ENCODE measurements at places on chromosomes 2 and 18.

DNA sequence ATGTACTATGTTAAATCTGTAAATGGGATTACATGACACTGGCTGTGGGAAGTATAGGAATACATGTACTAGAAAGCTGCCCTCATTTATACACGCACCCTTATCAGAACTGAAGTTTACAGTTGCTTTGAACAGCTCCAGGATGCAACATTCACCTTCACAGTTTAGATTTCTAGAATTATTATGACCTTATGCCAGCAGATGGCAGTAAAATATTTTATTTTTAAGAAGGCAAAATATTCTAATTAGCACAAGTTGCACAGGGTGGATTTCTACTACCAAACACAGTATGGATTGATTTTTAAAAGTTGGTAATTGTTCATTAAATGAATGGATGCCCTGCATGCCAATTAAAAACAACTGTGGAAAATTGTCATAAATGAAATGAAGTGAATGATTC lies 670.4 kb downstream of the KCNJ3 start:
- no peak overlapping the region for H3K27ac ChIP-seq
- no peaks in the 10 kb centered on the region for H3K27me3 ChIP-seq
- no peaks in the 10 kb centered on the region for H3K36me3 ChIP-seq
- H3K4me3 ChIP-seq = no peak overlapping the region
- no peaks in the 10 kb centered on the region for H3K4me1 ChIP-seq
- DNase-seq = no peak

- H3K36me3 ChIP-seq = no peaks in the 10 kb centered on the region
- DNase-seq = peak; percentile 63
- H3K27ac ChIP-seq = no peak overlapping the region
- H3K4me3 ChIP-seq = no peak overlapping the region
- no peaks in the 10 kb centered on the region for H3K4me1 ChIP-seq
Measured at GRCh38 chr2:23330214-23330613, 54.8 kb upstream of the KLHL29 start.

DNA sequence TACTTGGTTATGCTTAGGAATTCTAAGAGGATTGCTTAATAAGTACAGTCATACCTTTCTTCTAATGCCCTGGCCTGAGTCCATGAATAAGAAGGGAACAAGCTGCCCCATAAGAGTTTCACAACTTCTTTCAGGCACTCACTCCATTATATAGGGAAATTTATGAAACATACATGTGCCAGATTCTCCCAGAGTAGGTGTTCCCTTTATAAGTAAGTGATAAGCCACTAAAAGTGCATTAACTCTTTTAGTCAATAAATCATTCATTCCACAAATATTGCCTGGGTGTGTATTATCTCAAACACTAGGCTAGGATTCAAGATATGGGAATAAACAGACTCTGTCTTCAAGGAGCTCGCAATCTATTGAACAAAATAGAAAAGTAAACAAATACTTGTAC lies 84.5 kb upstream of the RBBP8 start:
- no peak overlapping the region for H3K27ac ChIP-seq
- no peak for DNase-seq
- no peaks in the 10 kb centered on the region for H3K36me3 ChIP-seq
- no peaks in the 10 kb centered on the region for H3K27me3 ChIP-seq
- H3K4me1 ChIP-seq = peaks cover 29% of the 10 kb centered on the region

DNA sequence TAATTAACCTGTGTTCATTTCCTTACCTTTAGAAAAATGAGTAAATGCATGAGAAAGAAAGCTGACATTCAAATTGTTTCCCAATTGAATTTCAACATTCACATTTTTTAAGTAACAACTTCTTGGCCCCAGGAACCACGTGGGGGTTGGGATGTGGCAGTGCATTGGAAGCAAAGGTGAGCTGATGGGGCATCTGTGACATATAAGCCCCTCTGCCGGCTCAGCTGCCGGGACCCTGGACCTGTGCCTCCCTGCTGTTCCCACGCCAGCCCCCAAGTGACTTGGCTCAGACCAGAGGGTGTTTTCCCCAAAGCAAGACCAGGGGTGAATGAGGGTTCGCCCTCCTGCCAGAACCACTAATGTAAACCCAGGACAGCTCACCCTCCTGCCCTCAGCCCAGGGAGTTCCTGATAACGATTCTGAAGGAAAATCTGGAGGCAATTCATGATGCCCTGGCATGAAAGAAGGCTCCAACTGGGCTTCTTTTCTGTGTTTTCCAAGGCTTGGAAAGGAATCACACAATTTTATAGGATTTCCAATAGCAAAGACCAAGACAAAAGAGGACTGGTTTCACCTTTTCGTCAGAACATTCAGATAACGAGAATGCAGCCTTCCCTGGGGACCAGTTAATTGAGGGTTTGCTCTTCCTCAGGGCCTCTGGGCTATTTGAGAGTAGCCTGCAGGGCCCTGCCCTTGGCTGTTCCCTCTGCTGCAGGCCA lies 193.2 kb upstream of the TWIST2 start:
- no peaks in the 10 kb centered on the region for H3K27me3 ChIP-seq
- no peaks in the 10 kb centered on the region for H3K36me3 ChIP-seq
- no peak overlapping the region for H3K4me3 ChIP-seq
- no peak for DNase-seq
- H3K27ac ChIP-seq = no peak overlapping the region

- DNase-seq = no peak
- H3K27me3 ChIP-seq = no peaks in the 10 kb centered on the region
- no peak overlapping the region for H3K27ac ChIP-seq
- no peak overlapping the region for H3K4me3 ChIP-seq
Measured at GRCh38 chr2:227932403-227932802, 61.0 kb downstream of the DAW1 start.

- no peaks in the 10 kb centered on the region for H3K27me3 ChIP-seq
- H3K4me1 ChIP-seq = no peaks in the 10 kb centered on the region
- H3K27ac ChIP-seq = no peak overlapping the region
- no peak for DNase-seq
- H3K4me3 ChIP-seq = no peak overlapping the region
Measured at GRCh38 chr2:20555954-20556353, 94.9 kb downstream of the HS1BP3 start.

GRCh38 chr2:9082158-9082557 lies 78.7 kb upstream of the MBOAT2 start:
- no peak overlapping the region for H3K27ac ChIP-seq
- no peak for DNase-seq
- no peak overlapping the region for H3K4me3 ChIP-seq
- peaks cover 11% of the 10 kb centered on the region for H3K4me1 ChIP-seq
- no peaks in the 10 kb centered on the region for H3K36me3 ChIP-seq
- H3K27me3 ChIP-seq = no peaks in the 10 kb centered on the region
